ENCODE measurements at places on chromosomes 16 and 17. TPM values are rescaled to one million over a fixed set of nuclear protein-coding genes. Genes with fewer than 3 reads are reported as not detected.

The WFIKKN2 gene
- polyA plus RNA-seq, result 0.04 TPM

GRCh38 chr17:79504181-79504605 is 106.7 kb downstream of the RBFOX3 start:
- no peaks in the 10 kb centered on the region for H3K27me3 ChIP-seq
- H3K4me1 ChIP-seq, result no peaks in the 10 kb centered on the region
- DNase-seq, result no peak
- no peak overlapping the region for H3K27ac ChIP-seq

- H3K27me3 ChIP-seq, result no peaks in the 10 kb centered on the region
- no peaks in the 10 kb centered on the region for H3K36me3 ChIP-seq
- no peak overlapping the region for H3K4me3 ChIP-seq
These were observed 31.2 kb downstream of the GNA13 start for GRCh38 chr17:65025297-65025696.

DNA sequence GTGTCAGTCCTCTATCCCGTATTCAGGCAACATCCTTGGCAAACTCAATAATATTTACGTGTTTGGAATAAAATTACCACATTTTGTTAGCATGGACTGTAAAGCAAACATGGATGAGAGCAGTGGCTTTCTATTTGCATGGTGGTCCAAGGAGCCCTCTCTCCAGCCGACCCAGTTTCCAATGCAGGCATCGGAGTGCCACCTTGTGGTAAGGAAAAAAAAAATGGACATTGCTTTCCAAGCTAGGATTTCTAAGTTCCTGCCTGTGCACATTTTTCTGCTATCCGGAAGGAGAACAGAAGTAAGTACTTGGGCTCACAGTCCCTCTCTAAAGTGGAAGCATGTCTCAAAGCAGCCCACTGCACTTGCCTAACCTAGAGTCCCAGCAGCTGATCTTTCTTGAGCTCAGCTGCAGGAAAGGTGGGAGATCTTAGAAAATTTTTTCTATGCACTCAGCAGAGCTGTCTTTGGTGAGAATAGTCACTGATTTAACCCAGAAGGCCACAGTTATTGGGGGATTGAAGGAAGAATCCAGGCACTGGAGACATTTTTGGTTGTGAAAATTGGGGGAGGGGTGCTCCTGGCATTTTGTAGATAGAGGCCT is 46.0 kb upstream of the ERCC4 start:
- H3K27me3 ChIP-seq, result no peaks in the 10 kb centered on the region
- no peak overlapping the region for H3K4me3 ChIP-seq
- H3K4me1 ChIP-seq, result no peaks in the 10 kb centered on the region
- H3K36me3 ChIP-seq, result no peaks in the 10 kb centered on the region
- peak; percentile 2 for DNase-seq

GRCh38 chr17:47713980-47714700 is 18.9 kb upstream of the TBX21 start:
- no peak overlapping the region for H3K27ac ChIP-seq
- H3K36me3 ChIP-seq, result peaks cover 12% of the 10 kb centered on the region
- no peak overlapping the region for H3K4me3 ChIP-seq
- H3K4me1 ChIP-seq, result peaks cover 7% of the 10 kb centered on the region
- H3K27me3 ChIP-seq, result peaks cover 71% of the 10 kb centered on the region

The SLC47A1 gene
- polyA plus RNA-seq, result not detected

The MT1G gene
- 0.56 TPM for polyA plus RNA-seq

All from IMR-90 (cell line).